ENCODE measurements at places on chromosomes 6 and 20. TPM values are rescaled to one million over a fixed set of nuclear protein-coding genes. Genes with fewer than 3 reads are reported as not detected.
A peak's percentile ranks its signal among the peaks of the same experiment; 100 is the strongest.

GRCh38 chr6:97113170-97113569, 169.8 kb downstream of the MMS22L start:
- no peak for DNase-seq

GRCh38 chr6:141482796-141483597, 649.7 kb upstream of the GJE1 start:
- DNase-seq: no peak

GRCh38 chr6:4942673-4943009, 61.2 kb downstream of the RPP40 start:
- peak; percentile 12 for DNase-seq

DNA sequence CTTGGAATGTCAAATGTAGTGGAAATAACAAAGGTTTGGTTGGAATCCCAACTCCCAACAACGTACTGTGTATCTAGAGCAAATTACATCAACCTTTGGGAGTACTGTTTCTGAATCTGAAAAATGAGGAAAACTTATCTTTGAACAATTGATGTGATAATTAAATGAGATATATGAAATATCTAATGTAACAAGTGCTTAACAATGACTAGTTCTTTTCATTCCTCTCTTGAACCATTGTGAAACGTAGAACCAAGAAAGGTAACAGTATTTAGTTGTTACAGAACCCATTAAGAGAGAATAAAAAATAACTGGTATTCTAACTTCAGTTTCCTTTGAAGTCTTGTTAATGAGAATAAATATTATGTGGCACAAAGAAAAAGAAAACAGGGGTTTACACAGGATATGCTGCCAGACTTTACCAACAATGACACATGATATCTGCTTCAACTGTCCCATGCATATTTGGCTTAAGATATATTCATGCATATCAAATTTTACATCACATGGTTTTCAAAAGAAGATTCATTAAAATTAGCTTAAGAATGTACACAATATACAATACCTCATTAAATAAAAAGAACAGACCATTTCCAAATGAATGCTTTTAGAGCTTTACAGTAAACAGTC, 111.8 kb downstream of the ATG5 start:
- DNase-seq: no peak

- no peak for DNase-seq
Measured at GRCh38 chr20:19777981-19778380, 19.9 kb downstream of the RIN2 start.

DNA sequence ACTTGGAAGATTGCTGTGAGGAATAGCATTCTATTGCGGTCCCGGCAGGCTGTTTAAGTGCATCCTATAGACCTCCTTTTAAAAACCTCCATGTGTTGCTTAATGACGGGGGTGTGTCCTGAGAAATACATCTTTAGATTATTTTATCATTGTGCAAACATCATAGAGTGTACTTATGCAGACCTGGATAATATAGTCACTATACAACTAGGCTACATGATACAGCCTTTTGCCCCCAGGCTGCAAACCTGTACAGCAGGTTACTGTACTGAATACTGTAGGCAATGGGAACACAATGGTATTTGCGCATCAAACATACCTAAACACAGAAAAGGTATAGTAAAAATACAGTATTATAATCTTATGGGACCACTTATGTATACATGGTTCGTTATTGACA, 175.6 kb downstream of the RNF144B start:
- DNase-seq: no peak

DNA sequence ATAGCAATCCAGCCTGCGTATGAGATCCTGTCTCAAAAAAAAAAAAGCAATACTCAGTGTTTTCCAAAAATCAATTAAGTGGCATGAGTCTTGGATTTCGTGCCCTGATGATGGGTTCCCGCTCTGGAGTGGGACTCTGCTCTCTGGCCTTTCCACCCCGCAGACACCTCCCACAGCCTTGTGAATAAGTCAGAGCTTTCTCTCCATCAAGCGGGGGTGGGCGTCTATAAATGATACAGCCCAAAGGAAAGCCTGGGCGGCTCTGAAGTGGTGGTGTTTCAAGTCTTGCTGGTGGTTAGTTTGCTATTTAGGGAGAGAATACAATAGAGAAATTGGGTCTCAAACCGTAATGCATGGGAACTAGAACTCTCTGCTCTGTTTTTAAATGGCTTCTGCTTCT, 52.5 kb upstream of the TAGAP start:
- DNase-seq: no peak

DNA sequence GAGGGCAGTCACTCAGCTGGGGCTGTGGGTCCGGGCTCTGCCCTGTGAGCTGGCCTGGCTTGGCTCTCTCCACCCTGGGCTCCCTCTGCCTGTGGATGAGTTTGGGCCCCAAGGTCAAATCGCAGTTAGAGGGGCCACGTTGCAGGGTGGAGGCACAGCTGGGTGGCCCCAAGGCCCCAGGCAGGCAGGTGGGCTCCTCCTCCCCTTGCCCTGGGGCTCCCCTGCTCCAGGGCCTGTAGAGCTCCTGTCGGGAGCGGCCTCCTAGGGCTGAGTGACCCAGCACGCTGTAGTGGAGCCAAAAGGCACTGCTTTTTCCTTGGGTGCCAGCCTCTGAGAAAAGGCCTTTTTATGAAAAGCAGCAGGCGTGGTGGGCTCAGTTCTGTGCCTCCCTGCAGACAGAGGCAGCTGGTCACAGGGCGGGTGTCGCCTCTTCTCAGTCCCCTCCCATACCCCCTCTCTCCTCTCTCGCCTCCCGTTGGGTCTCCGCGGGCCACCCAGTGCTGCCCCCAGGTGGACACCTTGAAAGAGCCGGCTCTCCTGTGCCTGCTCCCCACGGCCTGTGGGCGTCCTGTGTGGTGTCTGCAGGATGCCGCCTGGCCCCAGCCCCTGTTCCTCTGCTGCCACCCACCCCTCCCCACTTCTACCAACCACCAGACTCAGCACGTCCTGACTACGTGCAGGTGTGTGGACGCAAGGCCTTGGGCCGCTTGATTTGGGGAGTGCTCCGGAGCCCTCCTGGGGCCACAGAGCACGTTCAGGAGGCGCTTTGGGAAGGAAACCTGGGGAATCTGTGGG, 13.2 kb downstream of the SS18L1 start:
- peak; percentile 70 for DNase-seq

GRCh38 chr20:47764154-47764733, 21.0 kb downstream of the SULF2 start:
- no peak for DNase-seq

GRCh38 chr6:4225161-4225872, 89.9 kb upstream of the ECI2 start:
- no peak for DNase-seq

- DNase-seq: no peak
Measured at GRCh38 chr20:49865559-49865958, 49.8 kb downstream of the SPATA2 start.

DNA sequence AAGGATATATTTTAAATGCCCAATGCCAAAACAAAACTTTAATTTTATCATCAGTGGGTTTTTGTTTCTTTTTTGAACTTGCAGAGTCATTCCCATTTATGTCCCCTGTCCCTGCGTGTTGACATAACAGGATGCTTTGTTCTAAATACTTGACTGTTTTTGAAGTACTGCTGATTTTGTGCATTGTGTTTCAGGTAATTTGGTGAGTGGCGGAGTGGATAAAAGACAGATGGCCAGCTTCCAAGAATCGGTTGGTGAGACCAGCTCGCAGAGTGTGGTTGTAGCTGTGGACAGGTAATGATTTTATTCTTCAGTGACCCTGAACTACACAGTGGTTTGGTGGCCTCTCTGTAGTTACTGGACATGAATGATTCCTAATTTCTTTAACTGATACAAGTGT, 50.5 kb upstream of the CSE1L start:
- DNase-seq: no peak

GRCh38 chr6:161008245-161008644, 16.7 kb downstream of the MAP3K4 start:
- DNase-seq: no peak

GRCh38 chr6:15826814-15827318, 164.0 kb upstream of the DTNBP1 start:
- no peak for DNase-seq

DNA sequence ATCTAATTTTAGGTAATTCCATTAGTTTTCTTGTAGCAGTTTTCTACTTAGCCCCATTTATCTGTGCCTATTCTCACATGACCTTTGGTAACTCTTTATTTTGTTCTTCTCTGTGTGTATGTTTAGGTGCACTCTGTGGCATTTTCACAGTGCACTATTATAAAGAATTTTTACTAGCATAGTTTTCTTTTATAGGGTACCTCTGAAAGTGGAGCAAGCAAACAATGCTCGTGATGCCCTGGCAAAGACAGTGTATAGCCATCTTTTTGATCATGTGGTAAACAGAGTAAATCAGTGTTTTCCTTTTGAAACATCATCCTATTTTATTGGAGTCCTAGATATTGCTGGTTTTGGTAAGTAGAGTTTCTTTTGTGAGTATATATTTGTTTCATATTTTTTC, 107.9 kb downstream of the MYO6 start:
- DNase-seq: no peak

DNA sequence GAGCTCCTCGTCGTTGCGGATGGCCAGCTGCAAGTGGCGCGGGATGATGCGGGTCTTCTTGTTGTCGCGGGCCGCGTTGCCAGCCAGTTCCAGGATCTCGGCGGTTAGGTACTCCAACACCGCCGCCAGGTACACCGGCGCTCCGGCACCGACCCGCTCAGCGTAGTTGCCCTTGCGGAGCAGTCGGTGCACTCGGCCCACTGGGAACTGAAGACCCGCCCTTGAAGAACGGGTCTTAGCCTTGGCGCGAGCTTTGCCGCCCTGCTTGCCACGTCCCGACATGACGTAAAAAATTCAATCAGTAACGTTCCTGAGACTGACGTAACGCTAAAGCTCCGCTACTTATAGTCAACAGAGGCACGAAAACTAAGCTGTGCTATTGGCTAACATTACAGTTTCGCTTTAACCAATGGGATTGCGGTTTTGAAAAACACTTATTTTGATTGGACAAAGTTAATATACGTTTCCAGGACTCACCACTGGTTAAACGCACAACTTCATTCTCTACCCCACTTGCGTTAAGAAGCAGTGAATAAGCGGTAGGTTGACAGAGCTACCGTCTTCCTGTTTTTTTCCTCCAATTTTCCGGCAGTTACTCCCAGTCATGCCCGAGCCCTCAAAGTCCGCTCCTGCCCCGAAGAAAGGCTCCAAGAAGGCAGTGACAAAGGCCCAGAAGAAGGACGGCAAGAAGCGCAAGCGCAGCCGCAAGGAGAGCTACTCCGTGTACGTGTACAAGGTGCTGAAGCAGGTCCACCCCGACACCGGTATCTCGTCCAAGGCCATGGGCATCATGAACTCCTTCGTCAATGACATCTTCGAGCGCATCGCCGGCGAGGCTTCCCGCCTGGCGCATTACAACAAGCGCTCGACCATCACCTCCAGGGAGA, 73.9 kb downstream of the OR2B2 start:
- DNase-seq: peak; percentile 94

- DNase-seq: no peak
Measured at GRCh38 chr6:133682506-133683307, 206.2 kb upstream of the TCF21 start.

- no peak for DNase-seq
Measured at GRCh38 chr6:170257376-170257775, 33.5 kb downstream of the DLL1 start.

GRCh38 chr6:87944541-87944954, 103.1 kb upstream of the SPACA1 start:
- peak; percentile 43 for DNase-seq

DNA sequence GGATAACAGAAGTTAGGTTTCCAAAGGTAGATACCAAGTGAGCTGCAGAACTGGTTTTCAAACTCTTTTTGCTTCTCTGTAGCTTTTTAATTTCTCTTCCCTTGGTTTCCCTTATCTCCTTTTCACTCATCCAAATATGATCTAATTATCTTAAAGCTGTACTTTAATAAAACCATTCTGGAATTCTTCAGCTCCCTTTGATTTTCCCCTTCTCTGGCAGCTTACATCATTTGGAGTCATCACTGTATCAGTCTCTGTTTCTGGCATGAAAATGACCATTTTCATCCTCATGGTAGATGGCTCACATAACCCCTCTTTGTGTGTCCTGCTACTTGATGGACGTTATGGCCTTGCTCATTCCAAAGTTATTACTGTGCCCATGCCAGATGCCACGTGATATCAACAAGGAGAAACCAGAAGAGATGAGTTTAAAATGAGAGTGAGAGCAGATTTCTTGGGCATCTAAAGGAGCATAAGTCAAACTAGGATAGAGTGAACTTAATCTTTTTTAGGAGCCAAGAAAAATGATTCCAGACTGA, 620.2 kb downstream of the QKI start:
- no peak for DNase-seq

DNA sequence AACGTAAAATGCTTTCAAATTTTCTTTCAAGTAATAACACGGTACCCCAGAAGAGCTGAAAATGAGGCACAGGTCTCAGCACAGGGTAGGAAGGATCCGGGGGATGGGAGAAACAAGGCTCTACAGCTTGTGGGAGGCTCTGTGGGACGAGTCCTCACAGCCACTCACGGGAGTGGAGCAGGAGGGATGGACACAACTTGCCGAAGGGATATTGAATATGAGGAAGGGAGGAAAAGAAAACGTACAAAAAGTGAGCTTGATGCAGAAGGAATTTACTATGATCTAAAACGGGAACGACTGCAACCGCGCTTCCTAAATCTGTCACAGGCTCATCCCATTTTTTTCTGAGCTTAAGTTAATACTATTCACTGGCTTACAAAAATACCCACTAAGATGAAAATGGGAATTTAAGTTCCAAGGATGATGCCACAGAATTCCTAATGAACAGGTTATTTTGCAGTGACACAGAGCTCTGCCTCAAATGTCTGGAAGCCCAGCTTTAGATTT, 72.9 kb downstream of the FYN start:
- DNase-seq: no peak

DNA sequence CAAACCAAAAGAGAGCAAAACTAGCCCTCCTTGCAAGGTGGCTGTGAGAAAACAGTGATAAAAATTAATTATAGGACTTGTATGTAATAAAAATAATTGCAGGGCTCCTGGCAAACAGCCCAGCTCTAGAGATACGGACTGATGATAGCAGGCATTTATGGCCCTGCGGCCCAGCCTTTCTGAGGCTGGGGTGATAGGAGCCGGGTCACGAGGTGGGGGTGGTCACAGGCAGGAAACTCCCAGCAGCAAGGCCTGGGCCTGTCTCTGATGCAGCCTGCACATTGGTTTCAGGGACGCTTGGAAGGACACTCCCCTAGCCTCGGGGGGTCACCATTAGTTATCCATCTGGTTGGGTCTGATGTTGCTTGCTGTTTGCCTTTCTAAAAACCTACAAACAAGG, 18.7 kb upstream of the TTPAL start:
- no peak for DNase-seq

GRCh38 chr6:39432330-39433025, 110.0 kb upstream of the KCNK16 start:
- no peak for DNase-seq

Gene DOK5
- 5.4 TPM for total RNA-seq

Gene CYP39A1
- total RNA-seq: 6.0 TPM

Gene PFDN6
- total RNA-seq: 46.8 TPM

Gene C20orf141
- total RNA-seq: not detected

Gene NFYA
- 22.5 TPM for total RNA-seq

Gene CRIP3
- total RNA-seq: 5.6 TPM

Gene PCK1
- total RNA-seq: 29.7 TPM

Gene DEFB124
- total RNA-seq: 2.5 TPM

Gene SCRT2
- not detected for total RNA-seq

Gene BMP2
- total RNA-seq: 8.7 TPM
